Hypothalamus (tissue), 51 donors: ENCODE measurements at places on chromosomes 6 and 20.

DNA sequence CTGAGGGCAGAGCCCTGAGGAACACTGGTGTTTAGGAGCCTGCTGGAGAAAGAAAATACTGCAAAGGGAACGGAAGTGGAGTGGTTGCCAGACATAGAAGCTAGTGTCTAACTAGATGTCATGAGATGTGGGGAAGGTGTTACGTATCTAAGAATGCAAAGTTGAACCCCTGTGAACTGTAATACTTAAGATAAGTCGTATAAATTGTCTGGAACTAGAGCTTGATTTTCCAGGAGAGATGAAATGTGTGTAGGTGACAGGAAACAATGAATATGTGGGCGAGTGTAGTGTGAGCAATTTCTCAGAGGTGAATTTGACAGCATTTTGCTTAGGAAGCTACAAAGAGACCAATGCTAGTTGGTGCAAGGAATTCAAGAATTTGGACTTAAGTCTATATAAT, 27.9 kb downstream of the ESR1 start:
- DNase-seq = no peak

DNA sequence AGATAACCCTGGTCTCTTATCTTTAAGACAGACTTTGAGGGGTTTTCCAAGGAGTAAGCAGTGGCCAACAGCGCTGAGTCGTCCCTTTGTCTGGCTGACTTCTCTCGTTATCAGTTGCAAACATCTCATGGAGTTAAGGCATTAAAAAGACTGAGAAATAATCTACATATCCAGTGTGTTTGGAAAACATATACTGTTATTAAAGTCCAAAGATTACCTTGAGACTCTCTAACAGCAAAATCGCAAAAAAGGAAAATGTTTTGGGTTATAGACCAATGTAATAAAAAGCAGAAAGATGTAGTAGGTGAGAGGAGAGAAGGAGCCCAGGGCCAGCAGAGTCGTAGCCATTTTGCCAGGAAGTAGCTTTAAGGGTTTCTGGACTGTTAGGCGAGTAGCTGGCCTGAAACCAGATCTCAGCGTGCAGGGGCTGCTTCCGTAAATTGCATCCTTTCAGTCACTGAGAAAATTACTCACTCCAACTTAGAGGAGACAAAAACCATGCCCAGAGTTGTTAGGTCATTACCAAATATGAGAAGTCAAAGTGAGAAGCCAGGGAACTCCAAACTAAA, 24.6 kb downstream of the MYLK4 start:
- DNase-seq = no peak

GRCh38 chr6:138160329-138161087, 1.2 kb upstream of the ARFGEF3 start:
- DNase-seq = no peak

DNA sequence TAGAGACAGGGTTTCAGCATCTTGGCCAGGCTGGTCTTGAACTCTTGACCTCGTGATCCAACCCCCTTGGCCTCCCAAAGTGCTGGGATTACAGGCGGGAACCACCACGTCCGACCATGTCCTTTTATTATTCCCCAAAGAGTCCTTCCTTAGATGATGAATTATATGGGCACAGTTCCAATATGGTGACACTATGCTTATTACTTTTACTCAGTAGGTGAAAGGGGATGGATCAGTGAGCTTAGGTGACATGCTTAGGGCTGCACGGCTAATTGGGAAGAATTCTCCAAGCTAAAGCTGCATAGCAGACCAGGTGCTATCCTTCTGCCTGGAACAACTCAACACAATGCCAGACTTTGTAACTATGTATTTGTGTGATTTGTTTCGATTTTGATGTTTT, 38.2 kb upstream of the TFAP2C start:
- DNase-seq = no peak

DNA sequence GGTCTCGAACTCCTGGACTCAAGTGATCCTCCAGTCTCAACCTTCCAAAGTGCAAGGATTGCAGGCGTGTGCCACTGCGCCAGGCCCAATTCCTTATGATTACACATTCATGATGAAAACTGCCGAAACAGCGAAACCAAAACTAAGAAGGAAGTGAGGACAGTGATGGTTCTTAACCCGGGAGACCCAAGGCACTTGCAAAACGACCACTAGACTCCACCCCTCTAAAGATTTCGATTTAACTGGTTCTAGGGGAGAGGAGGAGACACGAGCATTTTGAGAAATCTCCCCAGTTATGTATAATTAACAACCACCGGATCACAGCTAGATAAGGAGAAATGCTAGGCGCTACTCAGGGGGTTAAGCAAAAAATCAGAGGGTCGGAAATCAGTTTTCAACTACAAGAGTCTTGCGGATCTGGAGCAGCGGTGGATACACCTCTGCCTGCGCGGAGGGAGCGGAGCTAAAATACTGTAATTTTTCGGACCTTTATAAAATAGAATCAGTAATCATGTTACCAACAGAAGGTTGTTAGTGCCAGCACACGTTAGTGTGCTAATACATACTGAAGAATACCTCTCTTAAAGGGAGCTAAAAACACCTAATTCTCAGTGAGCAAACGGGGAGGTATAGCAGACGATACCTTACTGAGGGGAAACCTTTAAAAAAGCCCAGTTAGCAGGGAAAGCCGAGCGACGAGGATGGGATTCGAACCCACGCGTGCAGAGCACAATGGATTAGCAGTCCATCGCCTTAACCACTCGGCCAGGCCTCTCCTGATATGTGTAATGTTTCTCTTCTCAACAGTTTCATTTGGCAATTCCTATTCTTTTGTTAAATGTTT, 60.0 kb upstream of the BTN3A2 start:
- DNase-seq = peak; percentile 61

GRCh38 chr6:2403546-2403945, 158.1 kb upstream of the GMDS start:
- DNase-seq = no peak

DNA sequence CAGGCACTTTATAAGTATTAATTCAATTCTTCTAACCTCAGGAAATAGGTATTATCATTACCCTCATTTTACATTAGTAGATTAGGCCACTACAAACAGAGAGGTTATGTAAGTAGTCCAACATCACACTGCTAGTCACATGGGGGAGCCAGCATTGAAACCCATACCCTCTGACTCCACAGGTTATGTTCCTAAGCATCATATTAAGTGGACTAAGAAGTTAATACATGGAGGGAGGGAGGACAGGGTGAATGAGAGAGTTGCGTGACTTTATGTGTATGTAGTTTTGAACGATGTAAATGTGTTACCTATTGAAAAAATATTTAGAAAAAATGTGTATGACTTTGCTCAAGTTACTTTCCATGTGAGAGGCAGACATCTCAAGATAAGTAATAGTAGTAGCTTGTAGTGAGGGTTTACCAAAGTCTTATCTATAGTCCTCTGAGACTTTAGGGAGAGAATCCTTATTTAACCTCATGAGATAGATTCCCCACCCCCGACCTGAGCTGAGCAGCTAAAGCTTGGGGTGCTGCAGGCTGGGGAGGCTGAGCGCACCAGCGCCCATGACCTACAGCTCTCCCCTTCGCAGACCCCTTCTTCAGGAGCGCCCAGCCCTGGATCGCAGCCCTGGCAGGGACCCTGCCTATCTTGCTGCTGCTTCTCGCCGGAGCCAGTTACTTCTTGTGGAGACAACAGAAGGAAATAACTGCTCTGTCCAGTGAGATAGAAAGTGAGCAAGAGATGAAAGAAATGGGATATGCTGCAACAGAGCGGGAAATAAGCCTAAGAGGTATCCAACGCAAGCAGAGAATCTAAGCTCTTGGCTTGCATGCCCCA, 7.5 kb downstream of the BTN3A2 start:
- DNase-seq = no peak

- DNase-seq = no peak
These were observed 41.2 kb downstream of the DUSP22 start for GRCh38 chr6:333379-334002.

DNA sequence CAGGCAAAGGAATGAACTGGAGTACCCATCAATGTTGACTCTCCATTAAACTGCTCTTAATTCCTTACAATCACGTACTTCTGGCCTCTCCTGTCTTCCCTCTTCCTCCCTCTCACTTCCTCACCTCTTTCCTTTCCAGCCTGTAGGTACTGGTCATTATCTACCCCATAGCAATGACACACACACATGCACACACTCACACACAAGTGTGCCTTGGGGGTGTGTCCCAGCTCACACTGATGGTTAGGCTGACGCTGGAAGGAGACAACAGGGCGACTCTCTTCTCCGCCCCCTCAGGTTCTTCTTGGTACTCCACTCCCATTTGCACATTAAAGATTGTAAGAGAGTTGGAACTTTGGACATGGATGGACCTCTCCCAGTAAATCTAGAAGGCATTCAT, 14.0 kb upstream of the SERPINB9 start:
- no peak for DNase-seq
